ENCODE measurements at places on chromosomes 12 and 14.

DNA sequence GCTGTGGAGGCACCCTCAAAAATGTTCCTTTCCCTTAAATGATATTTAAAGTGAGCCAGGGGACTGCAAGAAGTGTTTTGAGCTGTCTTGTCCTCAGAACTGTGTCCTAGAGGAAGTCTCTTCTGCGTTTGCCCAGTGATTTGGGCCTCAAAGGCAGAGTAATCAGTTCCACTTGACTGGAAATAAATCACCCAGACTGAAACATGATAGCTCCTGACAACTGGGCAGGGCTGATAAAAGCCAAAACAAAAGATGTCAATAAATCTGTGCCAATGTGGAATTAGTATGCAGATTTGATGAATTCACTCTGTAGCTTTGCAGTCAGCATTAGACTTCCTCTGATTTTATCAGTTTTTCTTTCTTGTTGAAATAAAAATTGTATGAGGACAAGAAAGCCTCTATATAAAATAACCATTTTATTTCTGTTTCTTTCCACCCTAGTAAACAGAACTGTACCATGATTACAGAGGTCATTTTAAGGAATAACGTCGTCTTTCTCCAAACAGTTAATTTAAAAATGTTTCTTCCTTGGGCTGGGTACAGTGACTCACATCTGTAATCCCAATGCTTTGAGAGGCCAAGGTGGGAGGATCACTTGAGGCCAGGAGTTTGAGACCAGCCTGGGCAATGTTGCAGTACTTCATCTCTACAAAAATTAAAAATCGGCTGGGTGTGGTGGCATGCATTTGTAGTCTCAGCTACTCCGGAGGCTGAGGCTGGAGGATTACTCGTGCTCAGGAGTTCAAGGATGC is 180.8 kb downstream of the ERC1 start:
- no peak for DNase-seq

DNA sequence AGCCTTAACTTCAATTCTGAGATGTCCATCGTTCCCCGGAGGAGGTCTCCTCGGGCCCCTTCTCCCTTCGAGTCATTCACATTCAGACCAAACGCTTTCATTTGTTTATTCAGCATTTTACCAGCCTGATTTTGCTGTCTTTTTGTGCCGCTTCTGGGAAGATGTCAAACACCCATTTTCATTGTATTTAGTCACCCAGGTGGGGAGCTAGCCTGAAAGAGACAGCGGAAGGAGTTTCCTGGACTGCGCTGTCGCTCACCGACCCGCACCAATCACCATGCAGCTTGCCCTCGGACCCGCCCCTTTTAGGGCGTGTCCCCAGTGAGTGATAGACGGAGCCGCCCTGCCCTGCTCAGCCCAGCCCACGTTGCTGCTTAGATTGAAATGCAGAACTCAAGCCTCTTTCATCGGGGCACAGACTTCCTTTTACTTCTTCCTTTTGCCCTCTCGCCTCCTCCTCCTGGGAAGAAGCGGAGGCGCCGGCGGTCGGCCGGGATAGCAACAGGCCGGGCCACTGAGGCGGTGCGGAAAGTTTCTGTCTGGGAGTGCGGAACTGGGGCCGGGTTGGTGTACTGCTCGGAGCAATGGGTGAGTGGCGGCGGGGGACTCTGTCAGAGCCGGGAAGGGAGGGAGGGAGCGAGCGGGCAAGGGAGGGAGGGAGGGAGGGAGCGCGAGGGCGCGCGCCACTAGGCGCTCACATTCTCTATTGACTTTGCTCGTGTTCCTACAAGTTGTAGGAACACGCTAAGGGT is at the start of gene PAX9:
TSS of gene PAX9 (plus strand) at position 355 of the 752 bp plus-strand sequence. CDS start at position 585, 230 bp downstream.
- peak; percentile 90 for DNase-seq

- DNase-seq = no peak
These were observed 7.3 kb upstream of the ASIC1 start for GRCh38 chr12:50050119-50050385.

- no peak for DNase-seq
These were observed 123.8 kb upstream of the PTPRQ start for GRCh38 chr12:80320121-80320678.

DNA sequence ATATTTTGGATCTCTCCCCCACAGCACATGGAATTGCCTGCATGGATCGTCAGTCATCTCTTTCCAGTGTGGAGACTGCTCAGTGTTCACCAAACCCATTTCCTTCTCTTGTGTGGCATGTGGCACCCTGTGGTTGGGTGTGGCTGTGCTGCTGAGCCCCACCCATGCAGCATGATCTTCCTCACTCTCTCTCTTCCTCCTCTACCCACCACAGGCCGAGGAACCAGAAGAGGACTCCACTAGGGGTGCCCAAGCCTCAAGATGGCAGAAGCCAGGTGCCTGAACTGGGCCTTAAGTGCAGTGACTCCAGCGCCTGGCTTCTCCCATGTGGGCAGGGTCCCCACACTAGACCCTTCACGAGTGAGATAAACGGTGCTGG is 66.8 kb upstream of the GPR68 start:
- DNase-seq = no peak

DNA sequence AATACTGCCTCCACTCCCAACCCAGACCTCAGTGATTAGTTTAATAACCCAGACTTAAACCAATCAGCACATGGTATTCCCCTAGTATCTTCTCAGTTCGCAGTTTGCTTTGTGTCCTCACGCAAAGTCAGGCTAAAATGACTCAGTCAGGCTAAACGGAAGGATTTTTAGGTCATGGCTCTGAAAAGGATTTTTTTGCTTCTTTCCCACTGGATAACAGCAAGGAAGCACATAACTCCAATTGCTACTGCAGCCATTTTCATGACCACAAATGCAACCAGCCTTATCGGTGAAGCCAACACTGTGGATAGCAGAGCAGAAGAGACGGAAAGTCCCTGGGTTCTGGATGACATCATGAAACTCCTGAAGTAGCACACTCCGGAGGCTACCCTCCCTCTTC is 67.7 kb downstream of the ZC3H14 start:
- DNase-seq = no peak

GRCh38 chr12:7180685-7181084 is 8.8 kb upstream of the PEX5 start:
- no peak for DNase-seq

DNA sequence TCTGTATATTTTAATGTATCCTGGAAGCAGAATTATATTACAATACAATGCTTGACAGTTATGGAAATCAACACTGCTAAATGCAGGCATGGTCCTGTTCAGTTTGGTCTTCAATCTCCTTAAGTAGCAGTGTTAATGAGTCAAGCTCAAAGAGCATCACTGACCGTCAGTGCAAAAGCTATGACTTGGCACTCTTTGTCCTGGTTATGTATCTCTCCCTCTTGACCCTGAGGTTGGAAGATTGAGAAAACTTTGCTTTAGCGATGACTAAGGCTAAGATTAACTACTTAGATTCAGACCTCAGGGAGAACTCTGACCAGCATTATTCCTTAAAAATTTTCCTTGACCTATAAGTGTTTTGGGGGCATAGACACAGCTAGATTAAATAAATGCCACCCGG is 10.9 kb downstream of the CLEC7A start:
- DNase-seq = no peak

DNA sequence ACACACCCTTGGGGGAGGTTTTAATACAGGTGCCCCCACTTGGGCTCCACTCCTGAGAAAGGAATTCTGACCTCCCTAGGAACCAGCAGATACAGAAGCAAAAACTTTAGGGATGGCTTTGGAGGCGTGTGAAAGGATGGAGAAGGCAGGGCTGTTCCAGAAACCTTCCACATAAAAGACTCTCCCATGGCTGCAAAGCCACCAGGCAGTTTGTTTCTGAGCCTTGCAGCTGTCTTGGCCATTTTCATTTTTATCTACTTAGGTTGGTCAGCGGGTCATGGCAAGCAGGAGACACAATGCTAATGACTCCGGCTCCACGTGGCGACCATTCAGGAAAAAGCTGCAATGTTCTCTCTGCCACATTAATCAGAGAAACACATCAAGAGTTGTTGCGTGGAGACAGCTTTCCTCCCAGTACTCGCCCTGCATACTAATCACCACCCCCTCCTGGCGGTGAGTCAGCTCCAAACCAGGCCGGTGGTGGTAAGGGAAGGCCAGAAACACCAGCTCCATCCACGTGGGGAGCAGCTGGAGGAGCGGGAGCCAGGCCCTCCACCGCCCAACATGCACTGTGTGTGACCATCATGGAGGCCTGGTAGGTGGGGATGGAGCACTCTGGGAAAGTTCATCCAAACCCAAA is 30.9 kb upstream of the IRF2BPL start:
- DNase-seq = no peak

DNA sequence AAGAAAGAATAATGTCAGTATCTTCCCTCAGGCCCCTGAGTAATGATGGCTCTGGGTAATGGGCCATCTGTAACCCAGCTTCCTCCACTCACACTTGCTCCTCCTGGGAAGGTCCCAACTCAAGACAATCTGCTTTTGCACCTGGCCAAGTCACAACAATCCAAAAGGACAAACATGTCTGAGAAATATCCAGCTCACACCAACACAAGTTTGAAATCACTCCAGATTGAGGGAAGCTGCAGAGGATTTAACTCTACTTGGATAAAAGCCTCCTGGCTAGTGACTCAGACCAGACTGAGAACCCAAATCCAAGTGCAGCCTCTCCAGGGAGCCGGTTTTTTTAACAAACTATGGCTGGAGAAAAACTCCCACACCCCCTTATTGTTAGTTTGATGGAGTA is 34.2 kb downstream of the RTRAF start:
- peak; percentile 83 for DNase-seq

- DNase-seq = no peak
These were observed 198.9 kb downstream of the BMP4 start for GRCh38 chr14:53757732-53758131.

GRCh38 chr12:107404981-107405380 is 280.6 kb upstream of the PWP1 start:
- DNase-seq = no peak

Data from muscle of arm (tissue), 14 donors.